ENCODE measurements at places on chromosomes 7 and 10.

DNA sequence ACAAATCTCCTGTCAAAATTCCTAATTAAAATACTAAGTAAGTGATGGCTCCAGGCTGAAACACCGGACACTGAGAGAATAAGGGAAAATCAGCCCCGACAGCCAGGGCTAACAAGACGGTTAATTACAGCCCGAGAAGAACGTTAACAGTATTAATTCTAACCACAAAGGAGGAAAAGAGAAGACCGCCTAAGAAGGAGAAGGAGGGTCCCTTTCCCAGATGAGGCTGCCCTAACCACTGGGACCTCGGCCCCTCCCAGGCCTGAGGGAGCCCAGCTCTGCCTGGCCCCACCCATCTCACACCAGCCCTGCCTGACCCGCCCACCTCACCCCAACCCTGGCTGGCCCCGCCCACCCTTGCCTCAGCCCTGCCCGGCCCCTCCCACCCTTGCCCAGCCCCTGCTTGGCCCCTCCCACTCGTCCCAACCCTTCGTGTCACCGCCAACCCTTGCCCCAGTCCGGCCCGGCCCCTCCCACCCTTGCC lies 51.3 kb downstream of the PWWP2B start:
- DNase-seq = no peak

GRCh38 chr10:52879091-52879807 lies 106.7 kb upstream of the MBL2 start:
- DNase-seq = no peak

GRCh38 chr10:29479081-29479925 lies 155.5 kb downstream of the SVIL start:
- no peak for DNase-seq

- DNase-seq = no peak
Observed at GRCh38 chr10:95326396-95326795, 35.6 kb upstream of the PDLIM1 start.

DNA sequence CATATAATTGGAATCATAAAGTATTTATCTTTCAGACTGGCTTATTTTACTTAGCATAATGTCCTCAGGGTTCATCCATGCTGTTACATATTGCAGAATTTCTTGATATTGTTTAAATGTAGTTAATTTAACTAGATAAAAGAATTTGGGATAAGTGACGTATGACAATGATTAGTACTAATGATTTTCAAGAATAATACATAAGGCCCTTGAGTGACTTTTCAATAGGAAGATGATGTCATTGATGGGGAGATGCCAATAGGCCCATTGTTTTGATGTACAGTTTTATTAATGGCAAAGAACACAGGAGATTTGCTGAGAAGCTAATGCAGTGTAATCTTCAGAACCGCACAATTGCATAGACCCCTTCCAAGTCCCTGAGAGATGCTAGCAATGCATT lies 537.4 kb upstream of the PHF14 start:
- DNase-seq = no peak

DNA sequence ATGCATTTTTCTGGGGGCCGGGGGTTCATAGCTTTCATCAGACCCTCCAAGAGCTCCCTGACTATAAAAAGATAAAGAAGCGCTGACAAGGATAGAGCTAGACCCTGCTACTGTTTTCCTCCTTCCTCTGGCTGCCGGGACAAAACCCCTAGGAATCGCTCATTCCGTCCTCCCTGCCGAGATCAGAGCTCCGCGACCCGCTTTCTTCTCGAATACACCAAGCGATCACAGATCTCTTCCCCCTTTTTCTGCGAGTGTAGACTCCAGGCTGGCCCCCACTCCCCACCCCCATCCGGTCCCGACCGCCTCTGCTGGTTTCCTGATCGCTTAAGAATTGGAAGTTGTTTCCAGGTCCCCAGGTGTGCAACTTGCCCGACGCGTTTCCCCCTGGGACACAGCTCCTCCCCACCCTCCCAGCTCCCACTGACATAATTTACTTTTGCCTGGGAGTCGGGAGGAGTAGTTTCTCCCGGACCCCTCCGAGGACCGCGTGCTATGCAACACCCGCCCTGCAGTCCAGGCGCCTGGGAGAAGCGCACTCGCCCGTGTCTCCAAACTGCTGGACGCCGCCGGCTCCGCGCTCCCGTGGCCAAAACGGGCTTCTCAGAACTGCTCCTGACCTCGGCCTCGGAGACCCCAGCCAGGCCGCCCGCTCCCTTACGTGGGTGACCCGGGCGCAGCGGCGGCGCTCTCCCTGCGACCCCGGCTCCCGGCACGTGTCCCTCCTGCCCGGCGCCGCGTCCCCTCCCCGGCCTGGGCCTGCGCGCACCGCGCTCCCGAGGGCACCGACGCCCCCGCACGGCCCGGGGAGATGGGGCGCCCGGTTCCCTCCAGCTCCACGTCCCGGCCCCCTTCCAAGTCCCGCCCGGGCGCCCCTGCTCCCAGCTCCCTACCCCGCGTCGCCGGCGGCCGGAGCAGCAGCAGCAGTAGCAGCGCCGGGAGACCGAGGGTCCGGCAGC lies 552 bp downstream of the IL15RA start:
- peak; percentile 46 for DNase-seq

DNA sequence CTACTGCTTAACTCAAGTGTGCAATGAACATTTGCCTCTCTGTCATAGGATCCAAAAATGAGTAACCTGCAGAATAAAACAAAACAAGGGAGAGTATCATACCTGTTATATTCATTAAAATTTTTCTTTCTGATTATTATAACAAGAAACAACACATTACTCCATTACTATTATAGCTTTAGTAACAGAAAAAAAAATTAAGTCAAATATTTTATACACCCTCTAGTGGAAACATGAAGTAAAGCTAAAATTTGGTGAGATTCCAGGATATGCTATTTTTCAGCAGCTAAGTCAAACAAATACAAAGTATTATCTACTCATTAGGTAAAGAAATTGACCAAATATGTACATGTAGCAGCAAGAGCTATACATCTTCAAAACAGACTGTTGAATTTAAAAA lies 56.3 kb downstream of the PDZD8 start:
- no peak for DNase-seq

All from endothelial cell (in vitro differentiated cells).